DMS53 (cell line): ENCODE measurements at places on chromosomes 7 and 10.

GRCh38 chr7:44632196-44632595 is 25.8 kb downstream of the OGDH start:
- no peak for DNase-seq

GRCh38 chr7:21256310-21256877 is 171.5 kb upstream of the SP4 start:
- peak; percentile 90 for DNase-seq

GRCh38 chr7:27576360-27576944 is 86.2 kb downstream of the HIBADH start:
- DNase-seq: peak; percentile 79

GRCh38 chr10:5544216-5544805 is 19.6 kb downstream of the CALML3 start:
- DNase-seq: no peak

DNA sequence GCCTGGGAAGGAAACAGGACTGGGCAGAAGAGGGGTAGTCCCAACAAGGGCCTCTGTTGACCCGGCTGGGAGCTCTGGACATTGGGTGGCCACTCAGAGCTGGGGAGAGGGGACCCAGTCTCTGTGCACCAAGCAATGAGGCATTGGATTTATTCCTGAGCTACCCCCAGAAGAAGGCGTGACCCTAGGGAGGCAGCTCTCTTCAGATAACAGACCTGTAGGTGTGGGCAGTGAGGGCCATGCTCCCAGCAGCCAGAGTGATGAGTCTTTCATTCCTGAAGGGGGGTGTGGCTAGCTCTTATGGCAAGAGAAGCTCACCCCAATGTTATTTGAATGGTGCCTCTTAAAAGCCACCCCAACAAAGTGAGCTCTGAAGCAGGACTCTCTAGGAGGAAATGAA is 20.4 kb downstream of the TEX36 start:
- DNase-seq: no peak

- DNase-seq: no peak
Measured at GRCh38 chr7:99019523-99020412, 124.1 kb downstream of the SMURF1 start.

GRCh38 chr7:92557808-92558362 is 29.3 kb downstream of the RBM48 start:
- no peak for DNase-seq

GRCh38 chr10:86728056-86728455 is 28.4 kb upstream of the BMPR1A start:
- no peak for DNase-seq

- no peak for DNase-seq
Measured at GRCh38 chr7:30382607-30383006, 96.0 kb downstream of the NOD1 start.

- DNase-seq: no peak
Measured at GRCh38 chr10:19421674-19422073, 373.1 kb downstream of the MALRD1 start.

DNA sequence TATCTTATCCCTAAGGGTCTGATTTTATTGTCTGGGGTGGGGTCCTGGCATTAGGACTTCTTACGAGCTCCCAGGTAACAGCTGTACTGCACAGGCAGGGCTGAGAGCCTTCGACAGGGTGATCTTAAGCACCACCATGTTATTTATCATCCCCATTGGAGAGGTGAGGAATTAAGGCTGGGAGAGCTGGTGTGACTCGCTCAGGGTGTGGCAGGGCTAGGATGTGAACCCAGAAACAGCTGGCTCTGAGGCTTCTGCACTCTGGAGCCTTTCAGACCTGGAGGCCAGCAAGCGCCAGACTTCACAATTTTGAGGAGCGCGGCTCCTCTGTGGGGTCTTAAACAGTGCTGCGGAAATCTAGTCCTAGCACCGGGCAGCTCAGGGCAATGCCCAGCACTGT is 27.4 kb upstream of the NDST2 start:
- no peak for DNase-seq

DNA sequence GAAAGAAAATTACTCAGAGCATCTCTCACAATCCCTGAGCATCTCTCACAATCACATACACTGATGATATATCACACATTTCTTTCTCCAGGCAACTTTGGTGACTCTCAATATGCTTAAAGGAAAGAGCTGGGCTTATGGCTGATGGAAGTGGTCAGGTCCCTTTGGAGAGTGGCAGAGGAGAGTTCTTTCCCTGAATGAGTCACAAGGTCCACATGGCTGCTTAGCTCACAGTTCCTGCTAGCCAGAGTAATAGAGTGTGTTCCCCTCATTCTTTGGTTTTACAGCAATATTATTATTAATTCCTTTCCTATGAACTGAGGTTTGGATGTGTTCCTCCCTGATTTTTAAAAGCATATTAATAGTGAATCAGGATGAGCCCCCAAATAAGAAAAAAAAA is 287.4 kb downstream of the C7orf25 start:
- peak; percentile 67 for DNase-seq

DNA sequence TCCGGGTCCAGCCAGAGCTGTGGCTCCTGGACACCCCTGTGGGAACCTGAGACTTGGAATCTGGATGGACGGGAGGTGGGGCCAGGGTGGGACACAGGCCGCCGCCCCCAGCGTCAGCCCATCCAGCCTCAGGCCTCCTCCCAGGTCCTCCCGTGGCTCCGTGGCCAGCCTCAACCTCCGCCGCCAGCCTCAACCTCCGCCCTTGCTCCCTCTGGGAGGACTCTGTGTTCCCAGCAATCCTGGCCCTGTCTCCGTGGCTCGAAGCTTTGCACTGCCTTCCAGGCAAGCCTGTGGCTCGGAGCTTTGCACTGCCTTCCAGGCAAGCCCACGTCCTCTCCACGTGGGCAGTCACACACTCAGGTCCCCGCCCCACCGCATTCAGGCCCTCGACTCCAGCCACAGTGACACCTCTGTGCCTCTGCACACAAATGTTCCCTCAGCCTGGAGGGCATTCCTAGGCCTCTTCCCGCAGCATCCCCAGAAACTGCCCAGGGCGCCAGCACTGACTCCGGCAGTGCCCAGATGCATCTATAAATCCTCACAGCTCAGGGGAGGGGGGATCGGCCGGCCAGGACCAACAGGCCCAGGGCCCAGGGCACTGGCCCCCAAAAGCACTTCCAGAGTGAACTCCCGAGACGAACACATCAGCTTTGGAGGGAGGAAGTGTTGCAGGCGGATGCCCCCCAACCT is 44.7 kb upstream of the PDGFA start:
- DNase-seq: no peak

DNA sequence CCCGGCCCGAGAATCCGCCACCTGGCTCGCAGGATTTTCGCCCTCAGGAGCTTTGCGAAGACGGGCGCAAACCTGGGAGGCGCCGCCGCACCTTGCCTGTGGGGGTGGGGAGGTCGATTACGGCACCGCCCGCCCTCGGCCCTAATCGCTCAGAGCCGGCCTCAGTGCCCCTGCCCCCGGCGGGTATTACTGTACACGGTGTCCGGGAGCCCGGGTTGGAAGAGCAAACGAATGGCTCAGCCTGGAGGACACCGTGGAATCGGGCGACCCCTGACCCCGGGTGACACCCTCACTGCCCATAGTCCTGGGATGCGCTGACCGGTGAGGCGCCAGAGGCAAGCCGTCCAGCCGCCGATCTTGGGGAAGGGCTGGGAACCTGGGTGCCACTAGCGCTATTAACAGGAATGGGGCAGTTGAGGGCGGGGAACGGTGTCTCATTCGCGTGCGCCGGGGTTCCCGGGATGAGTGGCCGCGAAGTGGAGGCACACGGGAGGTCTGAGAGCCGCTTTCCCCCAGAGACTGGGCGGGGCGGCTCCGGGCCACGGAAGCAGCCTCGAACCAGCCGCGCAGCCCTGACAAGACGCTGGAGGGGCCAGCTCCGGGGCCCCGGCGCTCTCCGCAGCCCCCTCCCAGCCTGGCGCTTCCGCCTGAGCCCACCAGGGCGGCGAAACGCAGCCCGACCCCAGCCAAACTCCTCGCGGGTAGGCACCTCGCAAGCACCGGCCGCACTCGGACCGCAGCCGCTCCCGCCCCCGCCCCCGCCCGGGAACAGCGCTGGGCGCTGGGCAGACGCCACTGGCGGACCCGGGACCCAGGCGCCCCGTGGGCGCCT is 167.5 kb downstream of the NRF1 start:
- peak; percentile 74 for DNase-seq

DNA sequence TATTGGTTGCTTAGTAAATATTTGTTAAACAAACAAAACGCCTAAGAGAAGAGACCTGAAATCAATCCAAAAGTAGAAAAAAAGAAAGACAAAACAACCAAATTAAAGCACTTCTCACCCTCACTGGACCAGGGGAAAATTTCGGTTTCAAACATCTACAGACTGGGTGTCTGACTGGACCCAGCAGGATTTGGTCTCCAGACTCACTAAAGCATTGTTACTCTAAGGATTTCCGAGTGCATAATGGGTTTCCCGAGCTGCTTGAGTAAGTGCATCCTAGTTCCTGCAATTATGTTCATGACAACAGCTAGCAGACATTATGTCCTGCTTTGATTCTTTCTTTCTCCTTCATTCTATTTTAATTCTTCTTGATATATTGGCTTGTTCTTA is 51.8 kb upstream of the FAM3C start:
- no peak for DNase-seq

DNA sequence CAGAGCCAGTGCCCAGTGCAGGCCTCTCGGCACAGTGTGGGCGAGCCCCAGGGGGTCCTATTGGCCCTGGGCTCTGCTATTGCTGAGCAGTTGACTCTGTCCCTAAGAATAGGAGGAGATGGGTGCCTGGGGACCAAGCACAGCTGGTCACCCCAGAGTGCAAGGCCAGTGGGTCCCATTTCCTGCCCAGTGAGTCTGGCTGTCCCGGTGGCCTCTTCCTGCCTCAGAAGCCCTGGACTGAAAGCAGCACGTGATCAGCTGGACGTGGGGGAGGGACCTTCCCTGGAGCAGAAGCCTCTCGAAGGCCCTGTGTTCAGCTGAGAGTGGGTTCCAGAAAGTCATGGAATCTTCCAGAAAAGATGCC is 42.0 kb downstream of the PWWP2B start:
- no peak for DNase-seq

DNA sequence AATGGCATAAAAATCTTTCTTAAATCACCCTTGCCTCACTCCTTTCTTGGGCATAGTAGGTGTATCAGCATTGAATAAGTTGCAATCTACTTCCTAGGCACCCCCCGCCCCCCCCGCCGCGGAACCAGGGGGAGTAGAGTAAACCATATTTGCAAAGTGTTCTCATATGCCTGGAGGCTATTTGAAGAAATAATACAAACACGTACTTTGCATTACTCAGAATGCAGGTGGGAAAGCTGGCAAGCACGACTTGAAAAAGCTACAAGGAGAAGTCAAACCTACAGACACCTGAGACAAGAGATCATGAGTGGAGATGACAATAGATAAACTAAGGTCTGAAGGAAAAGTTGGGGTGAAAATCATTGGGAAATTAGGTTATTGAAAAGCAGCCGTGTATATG is 65.6 kb downstream of the POM121L12 start:
- DNase-seq: no peak

DNA sequence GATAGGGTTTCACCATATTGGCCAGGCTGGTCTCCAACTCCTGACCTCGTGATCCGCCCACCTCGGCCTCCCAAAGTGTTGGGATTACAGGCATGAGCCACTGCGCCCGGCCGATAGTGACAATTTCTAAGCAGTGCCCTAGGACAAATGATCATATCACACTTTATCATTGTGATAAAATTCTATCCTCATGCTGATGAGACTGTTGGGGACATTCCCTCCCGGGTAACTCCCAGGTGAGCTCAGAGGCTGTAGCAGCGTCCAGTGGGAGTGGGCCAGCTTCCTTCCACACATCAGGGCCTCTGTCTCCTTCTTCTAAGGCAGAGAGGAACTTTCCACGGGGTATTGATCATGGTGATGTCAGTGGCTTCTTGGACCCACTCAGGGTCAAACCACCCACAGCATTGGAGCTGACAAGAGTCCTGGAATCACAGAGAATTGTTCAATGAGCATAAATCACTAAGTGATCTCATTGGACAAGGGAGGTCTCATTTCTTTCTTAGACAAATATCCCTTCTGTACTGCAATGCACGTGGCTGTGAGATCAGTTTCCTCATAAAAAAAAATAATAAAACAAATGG is 256.1 kb downstream of the KLF6 start:
- DNase-seq: no peak

DNA sequence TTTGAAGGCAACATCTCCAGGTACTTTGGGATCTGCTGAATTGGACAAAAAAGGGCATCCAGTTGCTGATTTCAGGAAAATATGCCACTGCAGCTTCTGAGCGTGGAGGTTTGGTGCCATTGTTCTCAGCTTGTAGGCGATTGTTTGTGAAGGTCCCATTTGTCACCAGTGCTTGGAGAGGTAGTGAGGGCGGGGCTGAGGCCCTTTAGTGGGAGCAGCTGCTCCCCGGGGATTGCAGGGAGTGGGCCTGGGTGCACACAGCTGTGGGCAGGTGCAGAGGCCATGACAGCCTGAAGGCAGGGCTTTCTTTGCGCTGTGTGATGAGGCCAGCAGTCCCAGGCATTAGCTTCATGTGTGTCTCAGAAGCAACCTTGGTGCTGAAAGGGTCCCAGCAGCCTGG is 3.9 kb downstream of the FAM20C start:
- DNase-seq: no peak

- DNase-seq: no peak
Measured at GRCh38 chr7:30906515-30907240, 5.0 kb upstream of the AQP1 start.

DNA sequence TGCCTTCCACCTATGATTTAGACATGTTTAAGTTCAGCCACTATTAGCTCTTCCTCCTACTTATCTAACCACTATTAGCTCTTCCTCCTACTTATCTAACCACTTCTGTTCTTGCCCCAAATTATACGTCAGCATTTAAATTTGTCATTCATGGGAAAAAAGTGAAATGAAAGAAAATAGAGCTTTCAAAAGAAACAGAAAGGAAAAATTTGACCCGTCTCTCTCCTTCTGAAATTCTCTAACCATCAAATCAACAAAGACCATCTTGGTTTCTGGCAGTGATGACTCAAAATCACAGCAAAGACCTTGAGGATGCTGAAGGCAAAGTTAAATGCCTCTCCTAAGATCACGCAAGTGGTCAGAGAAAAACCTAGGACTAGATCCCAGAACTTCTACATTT is 2.6 kb downstream of the LIPA start:
- DNase-seq: no peak

DNA sequence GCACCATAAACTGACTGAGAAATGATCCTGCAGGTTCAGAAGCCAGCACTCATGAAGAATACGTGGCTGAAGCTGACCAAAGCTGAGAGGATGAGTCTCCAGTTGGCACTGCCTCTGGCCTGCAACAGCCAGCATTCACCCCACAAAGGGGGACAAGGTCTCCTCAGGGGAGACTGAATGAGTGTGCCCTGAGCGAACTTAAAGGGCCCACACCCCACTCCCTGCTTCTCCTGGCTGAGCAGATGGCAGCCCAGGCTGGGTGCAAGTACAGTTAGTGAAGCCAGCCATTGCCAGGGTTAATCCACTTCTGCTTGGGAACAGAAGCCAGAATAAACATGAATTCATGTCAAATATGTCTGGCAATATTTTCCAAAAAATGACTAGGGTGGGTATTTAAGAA is 98.1 kb downstream of the PPP1R17 start:
- DNase-seq: no peak
